ENCODE measurements at places on chromosomes 1 and 21. TPM values are rescaled to one million over a fixed set of nuclear protein-coding genes. Genes with fewer than 3 reads are reported as not detected.

CENPL gene
- total RNA-seq: 4.0 TPM

CALML6 gene
- total RNA-seq: 0.39 TPM

TRPM2 gene
- total RNA-seq: 2.7 TPM

DNA sequence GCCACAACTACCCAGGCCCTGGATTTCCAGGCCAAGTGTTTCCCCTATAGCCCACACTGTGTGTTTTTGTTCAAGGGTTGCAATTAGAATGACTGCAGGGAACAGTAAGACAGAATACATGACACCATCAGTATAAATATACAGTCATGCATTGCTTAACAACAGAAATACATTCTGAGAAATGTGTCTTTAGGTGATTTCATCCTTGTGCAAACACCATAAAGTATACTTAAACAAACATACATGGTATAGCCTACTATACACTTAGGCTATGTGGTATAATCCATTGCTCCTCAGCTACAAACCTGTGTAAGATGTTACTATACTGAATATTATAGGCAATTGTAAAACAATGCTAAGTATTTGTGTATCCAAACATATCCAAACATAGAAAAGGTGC lies 7.5 kb upstream of the SLC44A5 start:
- DNase-seq: no peak

DNA sequence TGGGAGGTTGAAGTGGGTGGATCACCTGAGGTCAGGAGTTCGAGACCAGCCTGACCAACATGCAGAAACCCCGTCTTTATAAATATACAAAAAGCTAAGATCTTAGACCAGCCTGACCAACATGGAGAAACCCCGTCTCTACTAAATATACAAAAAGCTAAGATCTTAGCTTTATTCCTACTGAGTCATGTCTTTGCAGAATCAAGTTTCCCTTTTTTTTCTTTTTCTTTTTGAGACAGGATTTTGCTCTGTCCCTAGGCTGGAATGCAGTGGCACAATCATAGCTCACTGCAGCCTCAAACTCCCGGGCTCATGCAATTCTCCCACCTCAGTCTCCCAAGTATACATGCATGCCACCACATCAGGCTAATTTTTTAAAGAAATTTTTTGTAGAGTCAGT lies 21.4 kb downstream of the KDM5B start:
- no peak for DNase-seq

Measured in upper lobe of left lung (tissue), 6 donors.